ENCODE measurements at places on chromosomes 1 and 21.

DNA sequence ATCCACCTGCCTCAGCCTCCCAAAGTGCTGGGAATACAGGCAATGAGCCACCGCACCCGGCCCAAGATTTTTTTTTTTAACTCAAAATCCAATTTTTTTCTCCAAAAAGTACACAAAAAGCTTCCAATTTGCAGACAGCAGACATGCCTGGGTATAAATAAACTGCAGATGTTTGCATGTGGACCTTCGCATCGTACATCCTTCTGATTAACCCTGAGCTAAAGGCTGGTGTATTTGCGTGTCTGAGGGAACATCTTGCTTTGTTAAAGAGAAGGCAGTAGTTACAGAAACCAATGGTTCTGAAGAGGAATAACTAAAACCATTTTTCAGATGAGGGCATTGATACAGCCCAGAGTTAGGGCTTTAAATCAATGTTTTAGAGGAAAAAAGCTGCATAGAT lies 12.7 kb downstream of the BCAR3 start:
- DNase-seq = no peak

DNA sequence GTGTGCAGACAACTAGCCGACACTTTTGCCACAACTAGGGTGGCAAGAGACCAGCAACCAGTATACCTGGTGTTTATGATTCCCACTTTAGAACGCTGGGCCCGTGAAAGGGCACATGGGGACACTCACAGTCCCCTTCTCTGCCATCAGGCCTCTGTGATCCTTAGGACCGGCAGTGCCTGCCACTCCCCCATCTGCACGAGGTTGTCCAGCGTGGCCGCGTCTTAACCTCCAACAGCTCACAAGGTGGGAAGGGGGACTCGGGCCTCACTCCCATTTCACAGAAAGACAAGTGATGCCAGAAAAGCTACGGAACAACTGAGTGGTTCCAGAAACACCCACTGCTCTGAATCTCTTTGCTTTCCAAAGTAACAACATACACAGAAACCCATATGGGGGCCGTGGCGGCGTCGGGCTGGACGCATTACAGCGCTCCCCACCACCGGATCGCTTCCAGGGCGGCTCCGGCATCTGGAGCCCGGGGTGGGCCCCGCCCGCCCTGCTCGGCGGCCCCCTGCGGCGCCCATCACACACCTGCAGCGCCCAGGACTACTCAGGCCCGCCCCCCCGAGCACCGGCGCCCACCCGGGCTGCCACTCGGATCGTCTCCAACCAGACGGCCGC lies 1.0 kb downstream of the ZNF496 start:
- no peak for DNase-seq

GRCh38 chr1:36743286-36744005 lies 260.7 kb upstream of the CSF3R start:
- no peak for DNase-seq

DNA sequence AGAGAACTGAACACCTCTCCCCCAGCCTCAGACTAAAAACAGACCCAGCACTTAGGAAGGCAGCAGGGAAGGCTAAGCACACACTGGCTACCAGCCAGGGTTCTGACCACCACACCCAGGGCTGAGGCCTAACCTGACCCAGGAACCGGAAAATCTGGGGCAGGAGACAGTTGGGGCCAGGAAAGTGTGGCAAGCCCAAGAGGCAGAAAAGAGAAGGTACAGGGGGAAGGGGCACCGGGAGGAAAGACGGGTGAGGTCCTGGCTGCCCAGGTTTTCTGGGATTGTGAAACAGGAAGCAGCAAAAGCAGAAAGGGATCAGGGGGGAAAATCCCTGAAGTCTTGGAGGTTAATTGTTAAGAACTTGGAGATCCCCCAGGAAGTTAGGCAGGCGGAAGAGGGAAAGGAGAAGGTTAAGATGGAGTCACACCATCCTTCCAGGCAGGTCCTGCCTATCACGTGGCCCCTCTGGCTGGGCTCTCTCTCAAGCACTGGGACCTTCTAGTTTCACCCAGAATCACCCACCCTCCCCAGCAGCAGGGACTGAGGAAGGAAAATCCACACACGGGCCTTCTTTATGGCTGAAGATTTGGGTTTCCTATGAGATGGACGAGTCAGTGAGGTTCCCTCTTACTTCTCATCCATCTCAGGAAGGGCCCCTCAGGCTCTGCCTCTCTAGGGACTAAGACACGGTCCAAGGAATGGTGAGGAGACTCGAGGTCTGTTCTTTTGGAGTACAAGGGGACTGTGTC lies 2.6 kb downstream of the HDGF start:
- DNase-seq = peak; percentile 72

DNA sequence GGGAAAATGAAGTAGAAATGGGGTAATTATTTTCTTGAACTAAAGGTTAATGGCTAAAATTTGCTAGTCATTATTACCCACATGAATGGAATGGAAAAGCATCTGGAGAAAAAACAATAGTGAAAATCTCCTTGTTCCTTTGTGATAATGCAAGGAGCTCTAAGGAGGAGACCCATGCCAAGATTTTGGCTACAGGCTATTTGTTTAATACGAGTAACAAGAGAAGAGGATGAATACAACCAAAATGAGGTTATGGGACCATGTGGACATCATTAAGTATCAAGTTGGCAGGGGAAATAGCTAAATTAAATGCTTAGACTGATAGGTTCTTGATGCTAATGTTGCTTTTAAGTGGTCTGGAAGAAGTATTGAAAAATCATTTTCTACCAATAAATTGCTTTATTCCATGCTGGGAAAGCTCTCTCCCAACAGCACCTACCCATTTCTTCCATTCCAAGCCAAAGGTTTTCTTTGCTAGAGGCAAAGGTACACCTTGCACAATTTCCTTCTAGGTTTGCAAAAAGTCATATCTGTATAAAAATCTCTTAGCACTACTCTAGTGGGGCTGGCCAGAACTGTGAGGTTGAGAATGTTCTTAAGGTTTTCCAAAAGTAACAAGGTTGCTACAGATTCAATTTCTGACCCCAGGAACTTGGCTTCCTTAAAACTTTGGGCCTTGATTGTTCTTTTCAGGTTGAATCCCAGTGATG lies 100.2 kb downstream of the SMYD2 start:
- no peak for DNase-seq

Data from liver (tissue), 10 donors.